ENCODE measurements at places on chromosomes 4 and X.

DNA sequence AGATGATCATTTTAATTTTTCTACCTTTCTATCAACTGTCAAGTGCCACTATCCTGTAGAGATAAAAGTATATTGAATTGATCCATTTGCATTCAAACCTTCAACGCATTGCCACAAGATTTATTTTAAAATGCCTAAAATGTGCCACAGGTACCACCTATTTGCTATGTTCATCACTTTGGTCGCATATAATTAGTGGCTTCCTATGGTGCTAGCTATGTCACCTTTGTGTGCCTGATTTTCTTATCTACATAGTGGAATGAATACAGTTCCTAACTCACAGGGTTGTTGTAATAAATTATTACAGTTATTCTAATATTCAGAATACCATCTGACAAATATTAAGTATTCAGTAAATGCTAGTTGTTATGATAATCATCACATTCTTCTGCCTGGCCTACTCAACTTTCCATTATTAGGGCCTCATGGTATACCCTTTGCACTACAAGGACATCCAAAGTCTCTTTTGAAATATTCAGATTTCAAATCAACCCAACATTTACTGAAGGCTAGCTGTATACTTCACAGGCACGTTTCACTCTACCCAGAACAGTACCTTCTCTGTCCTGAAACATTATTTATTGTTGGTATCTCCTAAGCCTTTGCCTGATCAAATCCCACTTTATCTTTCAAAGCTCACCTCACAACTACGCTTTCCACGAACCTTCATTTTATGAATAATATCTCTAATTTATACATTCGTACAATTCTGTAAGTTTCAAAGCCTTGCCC lies 62.4 kb downstream of the ANXA10 start:
- no peak for DNase-seq

- no peak for DNase-seq
Observed at GRCh38 chrX:133856819-133857218, 128.6 kb downstream of the GPC3 start.

- no peak for DNase-seq
Observed at GRCh38 chrX:137044893-137045292, 11.1 kb upstream of the GPR101 start.

DNA sequence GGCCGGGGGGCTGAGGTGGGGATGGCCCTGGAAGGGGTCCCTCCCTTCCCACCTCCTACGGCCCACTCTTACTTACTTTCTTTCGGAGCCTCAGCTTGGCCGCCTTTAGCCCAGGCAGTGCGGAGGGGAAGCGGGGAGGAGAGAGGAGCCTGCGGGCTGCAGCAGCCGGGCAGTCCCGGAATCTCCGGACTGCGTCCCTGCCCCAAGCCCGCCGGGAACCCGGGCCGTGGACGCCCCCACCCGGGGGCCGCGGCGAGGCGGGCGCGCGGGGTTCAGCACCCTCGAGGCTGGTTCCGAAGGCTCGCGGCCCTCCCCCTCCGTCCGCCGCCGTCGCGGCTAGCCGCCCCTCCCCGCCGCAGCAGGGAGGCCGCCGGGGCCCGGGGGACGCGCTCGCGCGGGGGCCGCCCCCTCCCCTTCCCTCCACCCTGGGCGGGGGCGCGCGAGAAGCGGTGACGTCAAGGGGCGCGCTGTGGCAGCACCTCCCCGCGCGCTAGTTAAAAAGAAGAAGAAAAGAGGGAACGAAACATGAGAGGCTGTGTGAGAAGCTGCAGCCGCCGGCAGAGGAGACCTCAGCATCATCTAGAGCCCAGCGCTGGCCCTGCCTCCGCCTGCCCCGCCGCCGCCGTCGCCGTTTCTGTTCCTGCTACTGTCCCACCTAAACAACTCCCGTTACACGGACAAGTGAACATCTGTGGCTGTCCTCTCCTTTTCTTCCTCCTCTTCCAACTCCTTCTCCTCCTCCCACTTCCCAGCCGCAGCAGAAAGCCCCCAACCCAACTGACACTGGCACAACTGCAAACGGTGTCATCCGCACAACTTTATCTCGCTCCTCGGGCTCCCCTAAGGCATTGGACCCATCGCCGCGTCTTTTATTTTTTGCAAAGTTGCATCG lies at the start of gene HHIP:
TSS of gene HHIP (plus strand) at position 526 of the 892 bp plus-strand sequence. CDS start 520 bp downstream, outside the sequence.
- DNase-seq, result no peak

GRCh38 chr4:25972366-25972765 lies 58.3 kb downstream of the SMIM20 start:
- DNase-seq, result no peak

DNA sequence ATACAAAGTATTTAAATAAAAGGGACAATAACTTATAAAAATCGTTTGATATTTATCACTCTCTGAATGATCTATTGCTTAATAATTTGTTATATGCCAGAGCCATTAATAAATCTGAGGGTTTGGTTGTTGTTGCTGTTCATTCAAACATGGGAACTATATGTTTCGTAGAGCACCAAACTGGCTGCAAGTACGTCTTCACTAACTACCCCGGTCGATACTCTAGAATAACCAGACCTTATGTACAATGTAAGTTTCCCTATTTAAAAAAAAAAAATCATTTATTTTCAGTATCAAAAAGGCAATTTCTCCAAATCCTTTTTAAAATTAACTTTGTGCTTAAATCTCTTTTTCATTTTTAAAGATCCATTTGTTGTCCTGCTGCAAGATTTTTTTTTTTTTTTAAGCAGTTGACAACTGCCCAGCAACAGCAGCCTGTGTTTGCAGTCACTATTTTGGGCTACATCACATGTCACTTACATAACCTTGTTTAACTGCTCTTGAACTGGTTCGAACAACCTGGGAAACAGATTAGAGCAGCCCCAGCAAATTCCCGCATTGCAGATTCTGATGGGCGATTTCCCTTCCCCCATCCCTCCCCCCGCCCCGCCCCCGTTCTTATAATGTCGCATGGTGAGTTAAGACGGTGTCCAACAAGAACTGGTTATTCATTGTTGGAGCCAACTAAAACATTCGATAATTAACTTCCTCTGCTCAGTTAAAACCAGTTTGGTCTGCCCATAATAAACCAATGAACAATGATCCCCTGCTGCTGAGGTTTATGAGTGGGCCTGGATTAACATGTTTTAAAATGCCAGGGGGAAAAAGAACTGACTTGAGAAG lies 238.9 kb downstream of the NR3C2 start:
- no peak for DNase-seq

DNA sequence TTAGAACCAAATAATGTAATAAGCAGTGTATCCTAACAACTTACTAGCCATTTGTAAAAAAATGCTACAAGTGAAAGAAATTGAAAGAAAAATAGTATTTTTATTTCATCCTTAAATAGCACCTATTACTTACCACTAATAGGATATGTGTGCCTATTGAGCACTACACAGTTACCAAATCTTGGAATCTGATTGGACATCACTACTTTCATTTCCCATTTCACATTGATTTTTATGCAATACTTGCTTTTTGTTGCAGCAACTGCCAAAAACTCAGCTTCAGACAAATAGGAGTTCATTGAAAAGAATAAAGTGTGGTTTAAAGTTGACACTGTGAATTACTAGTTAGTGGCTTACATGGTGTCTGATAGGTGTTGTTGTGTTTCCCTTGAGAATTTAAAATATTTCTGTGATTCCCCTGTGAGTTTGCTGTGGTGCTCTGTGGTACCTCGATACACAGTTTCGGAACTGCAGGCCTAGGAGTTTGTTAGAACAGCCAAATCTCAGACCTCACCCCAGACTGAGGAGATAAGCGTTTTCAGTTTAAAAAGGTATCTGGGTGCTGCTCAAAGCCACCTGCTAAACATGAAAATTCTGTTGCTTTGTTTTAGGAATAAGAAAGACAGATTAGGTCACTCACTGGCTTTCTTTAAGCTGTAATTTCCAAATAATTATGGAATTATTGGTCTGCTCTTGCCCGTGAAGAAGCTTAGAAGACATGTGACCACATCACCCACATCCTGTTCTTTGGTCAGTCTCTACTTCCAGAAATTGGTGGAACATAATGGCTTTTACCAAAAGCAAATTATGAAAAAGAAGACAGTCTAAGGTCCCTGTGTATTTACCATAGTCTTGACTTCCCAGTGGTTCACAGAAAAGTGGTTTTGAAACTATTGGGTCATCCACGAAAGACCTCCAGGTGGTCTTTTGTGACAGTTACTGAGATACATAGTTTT lies 97.8 kb downstream of the SYTL5 start:
- no peak for DNase-seq

GRCh38 chr4:189162888-189163287 lies 777.8 kb upstream of the FRG1 start:
- no peak for DNase-seq

DNA sequence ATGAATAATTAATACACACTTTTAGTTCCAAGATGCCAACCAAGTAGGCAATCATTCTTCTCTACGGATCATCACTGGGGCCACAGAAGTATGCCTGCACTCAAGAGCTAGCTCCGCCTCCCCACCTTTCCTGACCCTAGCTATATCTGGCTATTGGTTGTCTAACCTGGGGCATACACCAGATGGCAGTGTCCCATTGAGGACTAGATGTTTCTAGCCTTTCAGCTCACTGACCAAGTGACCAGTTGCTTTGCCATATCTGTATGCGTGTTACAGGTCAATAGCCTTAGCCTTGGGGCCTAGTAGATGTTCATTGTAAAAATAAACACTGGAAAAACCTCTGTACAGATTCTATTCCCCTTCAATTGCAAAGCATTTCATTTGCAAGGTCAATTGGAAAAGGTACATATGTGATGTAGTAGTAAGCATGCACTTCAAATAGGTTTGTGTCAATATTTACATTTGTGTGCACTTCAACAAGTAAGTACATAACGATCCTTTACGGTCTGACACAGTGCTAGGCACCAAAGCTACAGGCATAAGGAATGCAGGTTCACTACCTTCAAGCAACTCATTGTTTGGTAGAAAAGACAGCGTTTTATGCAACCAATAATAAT lies 521.7 kb downstream of the PPARGC1A start:
- DNase-seq, result no peak

GRCh38 chrX:24380262-24381187 lies 20.1 kb downstream of the SUPT20HL1 start:
- DNase-seq, result no peak

DNA sequence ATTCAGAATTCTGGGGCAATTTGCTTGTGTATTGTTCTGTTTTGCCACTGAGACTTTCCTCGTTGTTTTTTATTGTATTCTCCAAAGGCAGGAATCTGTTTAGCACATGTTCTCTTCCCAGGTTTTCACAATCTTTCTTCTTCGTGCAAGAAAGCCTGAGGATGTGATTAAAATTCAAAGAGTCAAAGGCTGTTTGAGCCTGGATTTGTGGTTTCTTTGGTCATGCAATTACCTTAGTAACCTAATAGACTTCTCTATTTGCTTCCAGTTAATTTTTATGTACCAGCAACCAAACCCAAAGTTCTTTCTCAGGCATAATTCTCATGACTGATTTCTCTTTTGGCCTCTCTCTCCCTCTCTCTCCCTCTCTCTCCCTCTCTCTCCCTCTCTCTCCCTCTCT lies 1420.1 kb upstream of the TENM3 start:
- no peak for DNase-seq

- no peak for DNase-seq
Observed at GRCh38 chrX:154457491-154458115, 478 bp upstream of the PLXNA3 start.

- DNase-seq, result no peak
Observed at GRCh38 chrX:40201329-40201885, 103.6 kb upstream of the BCOR start.

DNA sequence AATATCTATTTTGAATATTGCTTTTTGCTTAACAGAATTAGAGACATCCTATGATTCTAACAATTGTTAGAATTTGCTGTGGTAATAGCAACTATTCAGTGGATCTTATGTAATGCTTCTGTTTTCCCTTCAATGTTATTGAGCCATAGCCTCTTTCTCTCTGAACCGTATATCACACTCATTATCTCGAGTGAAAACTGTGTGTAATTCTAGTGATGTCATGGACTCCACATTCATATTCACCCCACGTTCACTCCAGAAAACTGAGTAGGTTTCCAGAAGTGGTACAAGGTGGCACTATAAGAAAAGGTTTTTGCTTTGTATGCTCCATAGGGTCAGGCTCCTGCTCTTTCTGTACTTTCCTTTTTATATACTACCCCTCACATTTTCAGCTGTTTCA lies 534.3 kb upstream of the PABPC4L start:
- no peak for DNase-seq

- no peak for DNase-seq
Observed at GRCh38 chr4:41258783-41259182, 2.1 kb downstream of the UCHL1 start.

DNA sequence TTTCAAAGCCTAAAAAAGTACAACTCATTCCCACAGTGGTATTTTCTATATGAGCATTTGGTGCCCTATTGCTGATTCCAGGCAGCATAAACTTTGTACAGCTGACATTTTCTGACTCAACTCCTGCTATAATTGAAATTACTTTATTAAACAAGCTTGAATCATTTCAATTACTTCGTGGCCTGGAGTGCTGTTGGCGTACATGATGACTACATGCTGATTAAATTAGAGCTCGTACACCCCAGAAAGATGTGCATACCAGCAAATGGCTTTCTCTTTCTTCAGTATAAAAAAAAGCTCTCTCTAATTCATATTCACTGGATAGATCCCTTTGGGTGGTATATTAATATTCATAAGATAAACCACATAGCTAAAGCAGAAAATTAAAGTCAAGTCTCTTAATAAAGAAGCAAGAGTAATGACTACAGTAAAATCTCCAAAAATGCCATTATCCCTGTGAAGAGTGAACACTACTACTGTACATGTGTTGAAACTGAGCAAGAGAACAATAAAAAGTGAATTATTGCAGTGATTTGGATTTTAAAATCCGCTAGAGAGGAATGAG lies 245.0 kb upstream of the IGFBP7 start:
- no peak for DNase-seq

DNA sequence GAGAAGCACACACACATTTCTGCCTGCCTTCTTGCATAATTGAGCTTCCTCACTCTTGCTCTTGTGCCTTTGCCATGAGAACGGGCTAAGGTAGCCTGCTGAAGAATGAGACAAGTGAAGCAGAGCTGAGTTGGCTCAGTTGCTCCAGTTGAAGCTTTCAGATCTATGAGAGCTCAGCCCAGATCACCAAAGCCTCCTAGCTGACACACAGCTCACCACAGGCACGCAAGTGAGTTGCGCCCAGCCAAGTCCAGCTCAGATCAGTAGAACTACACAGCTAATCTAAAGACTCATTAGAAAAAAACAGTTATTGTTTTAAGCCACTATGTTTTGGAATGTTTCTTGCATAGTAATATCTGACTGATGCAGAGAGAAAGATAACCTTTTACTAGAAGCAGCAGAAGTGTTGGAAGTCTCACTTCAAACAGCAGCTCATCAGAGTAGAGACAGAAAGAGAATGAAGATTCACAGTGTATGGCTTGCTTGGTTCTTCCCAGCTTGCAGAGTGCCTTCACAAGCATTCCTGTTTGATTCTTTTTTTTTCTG lies 362.4 kb downstream of the MID1IP1 start:
- no peak for DNase-seq

GRCh38 chr4:24595659-24596058 lies 11.3 kb upstream of the DHX15 start:
- DNase-seq, result no peak

- DNase-seq, result no peak
Observed at GRCh38 chr4:17450269-17450804, 61.6 kb downstream of the QDPR start.

- no peak for DNase-seq
Observed at GRCh38 chr4:111991163-111991562, 154.1 kb upstream of the FAM241A start.
